ENCODE measurements at places on chromosomes 4 and X.

DNA sequence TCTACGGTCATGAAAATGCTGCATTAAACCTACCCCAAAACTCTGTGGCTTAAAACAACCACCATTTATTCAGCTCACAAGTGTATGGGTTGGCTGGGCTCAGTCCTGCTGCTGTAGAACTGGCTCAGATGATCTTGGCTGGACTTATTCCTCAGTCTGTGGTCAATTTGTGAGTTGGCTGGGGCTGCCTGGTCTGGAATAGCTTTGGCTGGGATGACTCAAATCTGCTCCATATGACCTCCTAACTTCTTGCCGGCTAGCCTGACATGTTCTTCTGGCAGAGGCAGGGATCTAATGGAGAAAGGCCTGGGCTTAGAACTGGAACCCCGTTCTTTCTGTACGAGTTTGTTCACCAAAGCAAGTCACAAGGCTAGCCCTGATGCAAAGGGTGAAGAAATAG lies 71.7 kb downstream of the CFAP299 start:
- DNase-seq: no peak

DNA sequence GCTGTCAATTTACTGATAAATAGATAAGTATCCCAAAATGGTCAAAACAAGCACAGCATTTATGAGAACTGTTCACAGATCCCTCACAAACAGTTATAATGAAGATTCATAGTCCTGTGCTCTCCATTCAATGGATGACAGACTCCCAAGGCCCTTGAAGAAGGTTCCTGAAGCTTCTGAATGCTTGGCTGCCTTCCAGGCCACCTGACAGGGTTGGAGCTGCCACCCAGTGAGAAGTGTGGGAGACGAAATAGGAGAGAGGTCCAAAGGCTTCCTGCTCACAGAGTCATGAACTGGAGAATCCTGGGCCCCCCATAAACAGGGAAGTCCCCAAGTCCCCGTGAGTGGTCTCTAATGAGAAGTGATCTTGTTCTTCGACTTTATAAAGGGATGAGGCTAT lies 26.0 kb upstream of the ANXA3 start:
- DNase-seq: no peak

GRCh38 chr4:30882443-30882842 lies 162.3 kb downstream of the PCDH7 start:
- no peak for DNase-seq

- DNase-seq: no peak
Observed at GRCh38 chr4:155047755-155048154, 160.7 kb upstream of the NPY2R start.

DNA sequence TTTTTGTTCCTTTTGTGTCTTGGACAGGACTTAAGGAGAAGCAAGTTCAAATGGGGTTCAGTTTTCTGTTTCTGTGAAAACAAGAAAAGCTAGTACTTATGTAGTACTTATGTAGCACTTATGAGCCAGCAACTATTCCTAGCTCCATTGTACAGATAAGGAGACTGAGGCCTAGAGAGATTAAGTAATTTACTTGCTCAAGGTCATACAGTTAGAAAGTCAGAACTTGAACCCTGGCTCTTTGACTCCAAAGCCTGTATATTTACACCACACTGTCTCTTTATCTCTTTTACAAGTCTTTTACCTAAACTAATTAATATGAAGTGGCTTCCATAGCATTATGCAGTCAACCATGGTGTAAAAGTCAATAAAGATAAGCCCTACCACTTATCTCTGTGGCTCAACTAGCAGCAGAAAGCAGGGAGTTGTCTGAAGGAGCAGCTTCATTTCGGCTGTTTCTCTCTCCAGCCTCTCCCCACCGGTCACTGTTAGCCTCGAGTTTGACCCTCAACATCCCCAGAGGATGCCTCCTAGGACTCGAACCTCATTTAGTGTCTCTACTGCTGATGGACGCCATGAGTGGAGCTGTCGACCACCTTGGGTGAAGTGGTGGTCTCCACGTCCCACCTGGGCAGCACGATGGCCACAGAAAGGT lies 209.9 kb downstream of the SHROOM3 start:
- DNase-seq: no peak

- no peak for DNase-seq
Observed at GRCh38 chr4:15897577-15897976, 41.0 kb downstream of the FGFBP1 start.

- DNase-seq: no peak
Observed at GRCh38 chr4:82044141-82044993, 329.4 kb downstream of the HNRNPD start.

DNA sequence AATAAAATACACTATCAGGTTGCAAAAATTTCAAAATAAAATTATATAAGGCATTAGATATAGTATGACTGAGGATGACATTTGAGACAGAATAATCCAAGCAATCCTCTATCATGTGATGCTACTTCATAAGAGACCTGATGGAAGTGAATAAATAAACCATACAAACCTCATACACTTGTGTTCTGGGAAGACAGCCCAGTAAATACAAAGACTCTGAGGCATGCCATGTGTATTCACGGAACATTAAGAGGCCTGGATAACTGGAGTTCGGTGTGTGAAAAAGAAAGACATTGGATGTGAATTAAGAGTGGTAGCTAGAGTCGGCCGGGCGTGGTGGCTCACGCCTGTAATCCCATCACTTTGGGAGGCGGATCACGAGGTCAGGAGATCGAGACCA lies 364.2 kb downstream of the ADAM29 start:
- no peak for DNase-seq

DNA sequence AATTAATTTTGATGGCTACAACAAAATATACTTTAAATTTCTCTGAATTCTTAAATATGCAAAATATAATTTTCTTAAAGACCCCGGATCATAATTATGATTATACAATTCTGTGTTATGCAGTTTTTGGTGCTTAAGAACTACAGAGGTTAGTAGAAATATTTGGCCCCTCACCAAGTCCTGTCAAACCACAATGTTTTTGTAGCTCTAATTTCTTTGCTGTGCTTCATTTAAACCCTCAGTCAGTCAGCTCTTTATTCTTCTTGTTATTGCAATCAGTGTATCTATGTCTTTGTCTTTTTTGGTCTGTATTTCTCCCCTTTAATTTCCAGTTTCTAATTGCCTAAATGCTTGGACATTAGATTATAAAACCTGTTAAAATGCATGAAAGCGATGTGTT lies 186.1 kb downstream of the CAMK2D start:
- no peak for DNase-seq

- no peak for DNase-seq
Observed at GRCh38 chr4:102324730-102325129, 20.6 kb downstream of the SLC39A8 start.

DNA sequence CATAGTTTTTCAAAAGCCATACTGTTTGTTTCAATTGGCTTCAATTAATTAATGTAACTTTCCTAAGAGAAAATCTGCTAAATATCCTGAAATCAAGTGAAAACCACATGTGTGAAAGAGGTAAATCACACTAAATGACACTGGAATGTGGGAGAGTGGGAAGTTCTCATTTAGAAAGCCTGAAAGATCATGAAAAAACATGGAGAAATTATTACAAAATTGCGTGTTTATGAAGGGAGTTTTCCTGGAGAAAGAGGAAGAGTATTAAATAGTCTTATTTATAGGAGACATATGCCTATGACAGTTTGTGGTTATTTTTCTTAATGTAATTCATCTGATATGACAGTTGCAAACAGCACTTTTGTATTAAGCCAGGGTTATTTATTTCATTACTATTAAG lies 183.7 kb downstream of the DKK2 start:
- no peak for DNase-seq

DNA sequence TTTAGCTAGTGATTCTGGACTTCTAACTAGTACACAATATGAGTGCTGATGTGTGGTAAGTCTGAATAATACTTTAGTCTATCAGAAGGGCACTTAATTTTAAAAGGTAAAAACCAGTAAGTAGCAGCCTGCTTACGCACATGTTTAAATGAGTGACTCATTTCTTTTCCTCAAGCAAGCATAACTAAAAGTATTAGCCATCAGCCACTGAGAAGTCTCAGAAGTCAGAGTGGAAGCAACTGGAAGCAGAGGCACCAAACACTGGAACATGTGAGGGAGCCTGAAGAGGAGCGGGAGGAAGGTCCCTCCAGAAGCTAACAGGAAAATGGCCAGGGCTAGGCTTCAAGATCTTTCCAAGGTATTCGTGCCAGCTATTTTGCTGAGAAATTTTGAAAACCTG lies 257.7 kb downstream of the RAPGEF2 start:
- no peak for DNase-seq

GRCh38 chr4:74932832-74933561 lies at the start of gene PARM1:
TSS of gene PARM1 (plus strand) at chr4:74933116. CDS start at chr4:74933328, 212 bp downstream.
- DNase-seq: no peak

GRCh38 chr4:152734015-152734698 lies 45.4 kb downstream of the TIGD4 start:
- DNase-seq: no peak

GRCh38 chrX:18424482-18425198 lies 768 bp upstream of the CDKL5 start:
- no peak for DNase-seq

- no peak for DNase-seq
Observed at GRCh38 chr4:17623451-17624001, 9.1 kb downstream of the MED28 start.
